ENCODE measurements at places on chromosomes 12 and 14. TPM values are rescaled to one million over a fixed set of nuclear protein-coding genes. Genes with fewer than 3 reads are reported as not detected.

DNA sequence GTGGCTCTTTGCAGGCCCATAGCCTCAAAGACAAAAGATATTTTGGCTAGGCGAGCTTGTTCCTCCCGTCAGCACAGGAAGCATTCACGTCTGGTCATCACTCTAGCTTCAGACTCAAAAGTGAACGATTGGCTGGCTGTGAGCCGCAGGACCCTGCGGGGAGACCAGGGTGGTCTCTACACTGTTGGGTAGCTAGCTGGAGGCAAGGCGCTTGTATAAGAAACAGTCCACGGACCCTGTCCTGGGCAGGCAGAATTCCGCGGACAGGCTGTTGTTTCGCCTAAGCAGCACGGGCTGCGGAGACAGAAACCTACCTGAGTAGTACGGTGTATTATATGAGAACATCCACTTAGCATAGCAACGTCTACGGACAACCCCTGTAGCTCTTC, 29.6 kb downstream of the WBP11 start:
- no peak overlapping the region for H3K4me3 ChIP-seq
- DNase-seq = no peak
- no peaks in the 10 kb centered on the region for H3K27me3 ChIP-seq
- peak overlapping the region; percentile 95 for H3K27ac ChIP-seq

COQ6 gene
- total RNA-seq = 78.9 TPM

DNA sequence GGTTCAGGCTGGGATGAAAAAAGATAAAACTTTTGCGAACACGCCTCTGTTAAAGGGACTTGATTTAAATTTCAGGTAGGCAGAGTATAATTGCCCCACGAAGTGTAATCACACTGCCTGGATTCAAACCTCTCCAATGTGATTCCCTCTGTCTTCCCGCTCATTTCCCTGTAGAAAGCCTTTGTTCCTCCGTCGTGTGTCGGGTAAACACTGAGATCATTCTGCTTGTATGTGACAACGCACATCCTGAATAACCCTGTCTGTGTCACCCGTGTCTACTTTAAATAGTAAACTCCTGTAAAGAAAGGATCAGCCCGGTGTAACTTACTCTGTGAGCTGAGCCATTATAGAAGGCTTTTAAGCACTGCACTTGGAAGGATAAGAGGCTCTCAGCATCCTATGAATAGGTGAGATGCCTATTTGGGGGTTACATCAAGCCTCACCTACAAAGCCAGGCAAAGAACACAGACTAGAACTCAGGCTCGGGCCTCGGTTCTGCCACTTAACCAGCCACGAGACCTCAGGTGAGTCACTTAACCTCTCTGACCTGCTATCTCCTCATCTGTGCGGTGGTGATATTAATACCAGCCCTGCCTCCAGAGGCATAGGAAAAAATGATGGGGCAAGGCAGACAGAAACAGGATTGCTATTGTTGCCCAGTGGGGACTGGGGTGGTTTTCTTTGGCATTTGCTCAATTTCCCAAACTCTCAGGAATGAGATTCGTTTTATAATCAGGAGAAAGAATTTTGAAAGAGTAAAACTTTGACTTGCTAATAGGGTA, 74.2 kb downstream of the RBM19 start:
- no peaks in the 10 kb centered on the region for H3K4me1 ChIP-seq
- no peak for DNase-seq
- H3K36me3 ChIP-seq = no peaks in the 10 kb centered on the region
- H3K27me3 ChIP-seq = no peaks in the 10 kb centered on the region
- H3K27ac ChIP-seq = no peak overlapping the region

CIT gene
- total RNA-seq = 65.9 TPM

UNC79 gene
- 1.2 TPM for total RNA-seq

DNA sequence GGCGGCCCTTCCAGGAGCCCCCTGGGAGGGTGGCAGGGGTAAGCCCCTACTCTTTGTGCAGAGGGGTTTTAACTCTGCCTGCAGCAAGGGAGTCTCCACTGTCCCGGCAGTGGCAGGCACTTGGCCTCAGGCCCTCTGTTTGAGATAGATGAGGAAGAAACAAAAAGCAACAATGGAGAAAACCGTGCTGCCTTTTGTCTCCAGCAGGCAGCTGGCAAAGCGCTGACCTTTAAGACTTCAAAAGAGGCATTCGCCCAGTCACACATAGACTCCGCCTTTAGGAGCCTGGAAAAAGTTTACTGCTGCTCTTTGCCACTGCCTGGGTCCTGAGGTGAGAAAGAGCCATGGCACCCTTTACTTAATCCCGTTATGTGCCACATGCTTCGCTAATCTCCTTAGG, 158.2 kb upstream of the NTF3 start:
- no peaks in the 10 kb centered on the region for H3K4me1 ChIP-seq
- no peak overlapping the region for H3K27ac ChIP-seq

GRCh38 chr14:20551606-20552005, 9.2 kb downstream of the RNASE9 start:
- no peaks in the 10 kb centered on the region for H3K4me1 ChIP-seq
- no peak overlapping the region for H3K4me3 ChIP-seq
- no peaks in the 10 kb centered on the region for H3K36me3 ChIP-seq
- no peak for DNase-seq
- H3K27ac ChIP-seq = no peak overlapping the region

- no peaks in the 10 kb centered on the region for H3K27me3 ChIP-seq
- DNase-seq = no peak
- no peaks in the 10 kb centered on the region for H3K4me1 ChIP-seq
- H3K36me3 ChIP-seq = no peaks in the 10 kb centered on the region
- no peak overlapping the region for H3K27ac ChIP-seq
Observed at GRCh38 chr12:116990971-116991966, 80.5 kb downstream of the FBXW8 start.

GRCh38 chr12:14387219-14387871, 21.9 kb downstream of the ATF7IP start:
- H3K27me3 ChIP-seq = no peaks in the 10 kb centered on the region
- no peak overlapping the region for H3K4me3 ChIP-seq
- no peak overlapping the region for H3K27ac ChIP-seq
- no peak for DNase-seq
- H3K36me3 ChIP-seq = no peaks in the 10 kb centered on the region

GRCh38 chr12:112325622-112326207, 56.5 kb downstream of the HECTD4 start:
- no peaks in the 10 kb centered on the region for H3K27me3 ChIP-seq
- no peak for DNase-seq
- H3K4me3 ChIP-seq = no peak overlapping the region
- H3K27ac ChIP-seq = no peak overlapping the region

DNAJC22 gene
- total RNA-seq = 0.93 TPM
